ENCODE measurements at places on chromosomes 7 and 10.

DNA sequence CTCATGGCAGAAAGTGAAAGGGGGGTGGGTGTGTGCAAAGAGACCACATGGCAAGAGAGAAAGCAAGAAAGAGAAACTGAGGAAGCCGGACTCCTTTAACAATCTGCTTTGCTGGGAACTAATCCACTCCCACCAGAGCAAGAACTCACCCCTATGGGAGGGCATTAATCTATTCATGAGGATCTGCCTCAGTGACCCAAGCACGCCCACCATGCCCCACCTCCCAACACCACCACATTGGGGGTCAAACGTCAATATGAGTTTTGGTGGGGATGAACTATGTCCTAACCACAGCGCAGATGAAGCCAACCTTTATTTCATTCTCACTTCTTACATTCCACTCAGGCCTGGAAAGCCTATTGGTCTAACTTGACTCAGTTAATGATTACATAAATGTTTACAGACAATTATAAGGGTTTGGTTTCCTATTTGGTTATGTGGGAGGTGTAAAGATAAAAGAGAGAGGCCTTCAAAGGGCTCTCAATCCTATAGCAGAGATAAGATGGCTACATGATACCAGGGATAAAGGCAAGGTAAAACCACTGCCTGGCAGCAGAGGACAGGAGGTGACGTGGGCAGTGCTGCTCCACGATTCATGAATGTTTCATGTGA, 601.8 kb downstream of the PARD3 start:
- no peak for DNase-seq

GRCh38 chr10:26696786-26697162, 727 bp upstream of the PDSS1 start:
- no peak for DNase-seq

GRCh38 chr10:32104181-32104580, 48.0 kb upstream of the KIF5B start:
- DNase-seq, result no peak

DNA sequence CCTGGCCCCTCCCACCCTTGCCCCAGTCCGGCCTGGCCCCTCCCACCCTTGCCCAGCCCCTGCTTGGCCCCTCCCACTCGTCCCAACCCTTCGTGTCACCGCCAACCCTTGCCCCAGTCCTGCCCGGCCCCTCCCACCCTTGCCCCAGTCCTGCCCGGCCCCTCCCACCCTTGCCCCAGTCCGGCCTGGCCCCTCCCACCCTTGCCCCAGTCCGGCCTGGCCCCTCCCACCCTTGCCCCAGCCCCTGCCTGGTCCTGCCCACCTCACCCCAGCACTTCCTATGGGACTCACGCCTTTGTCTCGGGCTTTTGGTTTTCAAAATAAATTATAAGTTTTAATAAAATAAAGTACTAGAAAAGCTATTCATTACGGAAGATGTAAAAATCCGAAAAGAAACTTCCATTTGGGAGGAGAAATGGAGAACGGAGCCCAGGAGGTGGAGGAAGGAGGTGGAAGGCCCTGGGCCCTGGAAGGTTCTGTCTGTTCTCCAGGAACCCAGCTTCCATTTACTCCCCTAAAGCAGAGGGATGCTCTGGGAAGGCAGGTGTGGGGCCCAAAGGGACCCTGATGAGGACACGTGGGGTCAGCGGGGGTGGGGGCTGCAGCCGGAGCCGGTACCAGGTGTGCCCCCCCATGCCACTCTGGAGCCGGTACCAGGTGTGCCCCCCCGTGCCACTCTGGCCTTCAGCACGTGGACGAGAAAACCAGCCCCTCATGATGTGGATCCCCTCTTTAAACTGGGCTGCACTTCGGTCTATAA, 52.2 kb downstream of the PWWP2B start:
- DNase-seq, result no peak

DNA sequence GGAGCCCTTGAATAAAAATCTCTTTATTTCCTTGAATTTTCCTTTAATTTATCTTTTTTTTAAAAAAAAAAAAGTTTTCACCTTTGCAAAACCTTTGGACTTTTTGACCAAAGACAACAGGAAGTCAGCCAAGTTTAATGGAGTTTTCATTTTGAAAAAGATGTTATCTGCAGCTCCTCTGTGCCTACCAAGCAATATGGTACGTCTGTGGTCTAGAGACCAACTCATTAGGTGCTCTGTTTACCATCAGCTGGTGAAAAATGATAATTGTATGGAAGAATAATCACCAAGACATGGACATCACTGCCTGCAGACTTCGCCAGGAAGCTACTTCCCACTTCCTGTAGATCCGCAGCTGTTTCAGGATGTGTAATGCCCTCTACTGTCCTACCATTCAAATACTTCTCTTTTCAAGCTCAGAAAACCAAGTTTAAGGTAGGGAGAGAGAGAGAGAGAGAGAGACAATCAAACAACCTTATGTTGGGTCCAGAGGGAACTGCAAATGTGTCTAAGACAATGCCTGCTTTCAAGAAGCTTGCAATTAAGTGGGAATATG, 18.7 kb downstream of the PLXNA4 start:
- DNase-seq, result no peak

- no peak for DNase-seq
Observed at GRCh38 chr7:130344271-130344866, at the start of gene CPA5. Gene CPA5, plus strand, starts transcription at chr7:130344816. Its CDS starts 1,670 bp downstream, at chr7:130346486.

DNA sequence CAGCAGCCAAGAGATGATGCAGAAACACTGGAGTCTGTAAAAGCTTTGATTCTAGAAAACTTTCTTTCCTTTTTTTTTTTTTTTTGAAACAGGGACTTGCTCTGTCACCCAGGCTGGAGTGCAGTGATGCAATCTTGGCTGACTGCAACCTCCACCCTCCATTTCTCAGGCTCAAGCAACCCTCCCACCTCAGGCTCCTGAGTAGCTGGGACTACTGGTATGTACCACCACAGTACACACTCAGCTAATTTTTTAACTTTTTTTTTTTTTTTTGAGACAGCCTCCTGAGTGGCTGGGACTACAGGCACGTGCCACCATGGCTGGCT, 17.0 kb upstream of the BAG3 start:
- DNase-seq, result no peak
